ENCODE measurements at places on chromosomes 16 and 17. TPM values are rescaled to one million over a fixed set of nuclear protein-coding genes. Genes with fewer than 3 reads are reported as not detected.

C17orf100 gene
- polyA plus RNA-seq, result 3.4 TPM

DNA sequence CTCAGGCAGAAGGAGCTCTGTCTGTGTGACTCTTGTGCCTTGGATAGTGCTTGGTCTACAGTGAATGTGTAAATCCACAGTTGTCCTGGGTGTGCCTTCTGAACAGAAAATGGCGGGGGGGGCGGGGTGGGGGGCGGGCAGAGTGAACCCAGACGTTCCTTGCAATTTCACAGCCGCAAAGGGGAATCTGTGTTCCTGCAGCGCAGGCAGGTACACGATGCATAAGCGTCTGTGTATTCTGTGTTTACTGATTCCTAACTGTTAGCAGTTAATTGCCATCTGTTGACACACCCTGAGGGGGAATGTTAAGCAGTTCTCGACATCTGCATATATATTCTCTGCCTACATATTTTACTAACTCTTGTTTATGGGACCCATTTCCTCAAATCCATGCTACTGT lies 123.5 kb upstream of the ZFHX3 start:
- no peak for DNase-seq

- DNase-seq, result no peak
These were observed 811.1 kb downstream of the KCNJ18 start for GRCh38 chr17:22503322-22503899.

DNA sequence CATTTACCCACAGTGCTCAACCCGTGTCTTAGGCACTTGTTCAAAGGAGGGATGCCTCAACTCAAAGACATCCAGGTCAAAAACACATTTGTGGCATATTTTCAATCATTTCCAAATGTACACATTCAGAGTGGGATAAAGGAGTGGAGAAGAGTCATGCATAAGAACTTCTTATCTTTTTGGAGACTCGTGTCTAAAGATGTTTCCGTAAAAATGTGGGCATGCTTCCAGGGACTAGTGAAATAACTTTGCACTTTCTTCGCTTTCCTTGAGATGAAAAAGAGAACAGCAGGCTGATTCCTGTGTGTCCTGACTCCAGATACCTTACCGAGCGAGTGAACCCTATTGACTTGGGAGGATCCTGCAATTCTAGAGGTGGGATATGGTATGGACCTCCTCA lies 256.6 kb upstream of the KCNJ16 start:
- DNase-seq, result no peak

DNA sequence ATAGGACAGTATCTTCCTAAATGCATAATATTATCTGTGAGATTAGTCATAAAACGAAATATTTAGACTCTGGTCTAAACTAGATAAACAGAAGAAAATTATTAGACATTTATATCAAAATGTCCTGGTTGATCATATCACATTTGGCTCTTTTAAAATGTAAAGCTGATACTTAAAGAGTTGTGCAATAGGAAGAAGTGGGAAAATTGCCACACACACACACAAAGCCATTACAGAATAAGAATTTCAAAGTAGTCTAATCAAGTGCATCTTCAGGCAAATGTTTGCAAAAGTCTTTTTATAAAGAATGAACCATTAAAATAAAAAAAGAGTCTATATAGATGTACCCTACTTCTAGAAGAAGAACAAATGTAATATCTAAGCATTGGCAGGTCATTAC lies 301.7 kb downstream of the KIF2B start:
- DNase-seq, result no peak

GRCh38 chr16:58148526-58148925 lies 19.3 kb upstream of the CFAP20 start:
- no peak for DNase-seq

DNA sequence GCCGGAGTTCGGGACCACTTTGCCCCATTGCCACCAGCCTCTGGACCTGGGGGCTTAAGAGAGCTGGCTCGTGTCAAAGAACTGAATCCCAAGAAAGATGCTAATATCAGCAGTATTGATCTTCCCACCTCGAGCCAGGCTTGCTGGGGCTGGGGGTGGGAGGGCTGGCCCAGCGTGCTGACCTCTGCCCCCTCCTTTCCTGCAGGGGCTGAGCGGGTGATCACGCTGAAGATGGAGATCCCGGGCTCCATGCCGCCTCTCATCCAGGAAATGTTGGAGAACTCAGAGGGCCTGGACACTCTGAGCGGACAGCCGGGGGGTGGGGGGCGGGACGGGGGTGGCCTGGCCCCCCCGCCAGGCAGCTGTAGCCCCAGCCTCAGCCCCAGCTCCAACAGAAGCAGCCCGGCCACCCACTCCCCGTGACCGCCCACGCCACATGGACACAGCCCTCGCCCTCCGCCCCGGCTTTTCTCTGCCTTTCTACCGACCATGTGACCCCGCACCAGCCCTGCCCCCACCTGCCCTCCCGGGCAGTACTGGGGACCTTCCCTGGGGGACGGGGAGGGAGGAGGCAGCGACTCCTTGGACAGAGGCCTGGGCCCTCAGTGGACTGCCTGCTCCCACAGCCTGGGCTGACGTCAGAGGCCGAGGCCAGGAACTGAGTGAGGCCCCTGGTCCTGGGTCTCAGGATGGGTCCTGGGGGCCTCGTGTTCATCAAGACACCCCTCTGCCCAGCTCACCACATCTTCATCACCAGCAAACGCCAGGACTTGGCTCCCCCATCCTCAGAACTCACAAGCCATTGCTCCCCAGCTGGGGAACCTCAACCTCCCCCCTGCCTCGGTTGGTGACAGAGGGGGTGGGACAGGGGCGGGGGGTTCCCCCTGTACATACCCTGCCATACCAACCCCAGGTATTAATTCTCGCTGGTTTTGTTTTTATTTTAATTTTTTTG lies 8.5 kb downstream of the GJD3 start:
- DNase-seq, result no peak

- no peak for DNase-seq
These were observed 59.8 kb upstream of the ARL4D start for GRCh38 chr17:43338886-43339516.

DNA sequence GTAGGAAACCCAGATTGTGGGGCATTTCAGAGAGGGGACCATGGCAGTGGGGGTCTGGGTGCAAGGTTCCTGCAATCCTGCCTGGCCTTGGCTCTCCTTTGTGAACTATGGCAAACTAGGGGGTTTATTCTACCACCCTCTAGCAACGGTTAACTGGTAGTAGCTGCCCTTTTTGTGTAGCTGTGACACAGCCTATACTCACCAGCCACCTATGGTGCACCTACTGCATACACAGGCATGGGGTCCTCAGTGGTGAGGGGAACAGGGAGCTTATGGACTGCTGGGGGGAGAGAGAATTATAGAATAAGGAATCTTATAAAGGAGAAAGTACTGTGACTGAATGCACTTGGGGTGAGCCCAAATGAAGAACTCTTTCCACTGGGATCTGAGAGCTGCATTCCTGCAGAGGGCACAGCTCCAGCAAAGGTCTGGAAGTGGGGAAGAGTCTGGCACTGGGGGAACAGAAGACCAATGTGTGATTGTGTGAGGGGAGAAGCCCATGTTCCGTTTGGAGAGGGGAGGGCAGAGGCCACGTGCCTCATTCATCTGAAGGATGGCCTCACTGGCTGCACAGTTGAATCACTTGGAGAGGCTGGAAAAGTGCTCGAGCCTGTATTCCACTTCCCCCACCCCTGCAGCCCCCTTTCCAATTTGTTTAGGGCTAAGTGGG lies 2.1 kb downstream of the MT1X start:
- DNase-seq, result no peak

All from muscle of arm (tissue), 14 donors.